Breast epithelium (tissue), 4 donors: ENCODE measurements at places on chromosomes 7 and 10.

GRCh38 chr7:7956531-7957128, 12.0 kb upstream of the GLCCI1 start:
- no peak for DNase-seq

DNA sequence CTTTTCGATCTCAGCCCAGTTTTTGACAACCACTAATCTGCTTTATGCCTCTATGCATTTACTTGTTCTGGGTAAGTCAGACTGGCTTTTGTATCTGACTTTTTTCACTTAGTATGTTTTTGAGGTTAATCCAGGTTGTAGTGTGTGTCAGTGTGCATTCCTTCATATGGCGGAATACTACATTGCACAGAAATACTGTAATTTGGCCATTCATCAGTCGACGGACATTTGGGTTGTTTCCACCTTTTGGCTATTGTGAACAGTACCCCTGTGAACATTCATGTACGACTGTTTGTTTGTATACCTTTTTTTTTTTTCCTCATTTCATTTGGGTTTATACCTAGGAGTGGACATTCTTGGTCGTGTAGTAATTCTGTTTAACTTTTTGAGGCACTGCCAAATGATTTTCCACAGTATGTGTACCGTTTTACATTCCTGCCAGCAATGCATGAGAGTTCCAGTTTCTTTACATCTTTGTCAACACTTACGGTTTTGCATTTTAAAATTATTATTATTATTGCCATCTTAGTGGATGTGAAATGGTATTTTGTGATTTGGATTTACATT, 57.4 kb downstream of the MKLN1 start:
- DNase-seq = no peak

DNA sequence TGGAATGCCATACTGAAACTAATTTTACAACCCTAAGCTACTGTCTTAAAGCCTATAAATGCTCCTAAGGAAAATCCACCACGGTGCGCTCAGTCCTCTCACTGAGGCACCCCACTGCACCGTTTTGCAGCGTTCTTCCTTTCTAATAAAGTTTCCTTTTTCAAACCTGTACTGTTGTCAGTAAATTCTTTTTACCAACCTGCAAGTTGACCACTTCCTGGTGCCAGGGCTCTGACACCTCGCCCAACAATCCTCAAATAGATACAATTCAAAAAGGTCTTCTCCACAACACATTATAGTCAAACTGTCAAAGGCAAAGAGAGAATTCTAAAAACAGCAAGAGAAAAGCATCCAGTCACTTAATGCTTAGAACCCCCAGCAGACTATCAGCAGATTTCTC, 42.8 kb downstream of the HERPUD2 start:
- DNase-seq = no peak

- DNase-seq = no peak
Measured at GRCh38 chr7:154953006-154953684, 49.8 kb downstream of the PAXIP1 start.

DNA sequence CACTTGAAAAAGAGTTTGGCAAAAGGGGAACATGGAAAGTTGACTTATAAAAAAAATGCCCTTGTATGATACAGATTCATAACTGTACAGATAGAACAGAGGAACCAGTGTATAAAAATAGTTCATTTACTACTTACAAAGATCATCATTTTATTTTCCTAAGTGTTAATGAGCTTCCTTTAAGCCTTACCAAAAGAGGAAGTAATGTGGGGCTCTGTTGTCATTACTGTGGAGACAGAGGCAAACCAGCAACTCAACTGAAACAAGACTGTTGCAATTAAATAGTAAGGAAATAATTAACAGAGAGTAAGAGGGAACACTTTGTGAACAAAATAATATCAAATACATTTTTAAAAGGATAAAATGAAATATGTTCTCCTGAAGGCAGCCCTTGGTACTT, 526.2 kb upstream of the ADARB2 start:
- DNase-seq = no peak

DNA sequence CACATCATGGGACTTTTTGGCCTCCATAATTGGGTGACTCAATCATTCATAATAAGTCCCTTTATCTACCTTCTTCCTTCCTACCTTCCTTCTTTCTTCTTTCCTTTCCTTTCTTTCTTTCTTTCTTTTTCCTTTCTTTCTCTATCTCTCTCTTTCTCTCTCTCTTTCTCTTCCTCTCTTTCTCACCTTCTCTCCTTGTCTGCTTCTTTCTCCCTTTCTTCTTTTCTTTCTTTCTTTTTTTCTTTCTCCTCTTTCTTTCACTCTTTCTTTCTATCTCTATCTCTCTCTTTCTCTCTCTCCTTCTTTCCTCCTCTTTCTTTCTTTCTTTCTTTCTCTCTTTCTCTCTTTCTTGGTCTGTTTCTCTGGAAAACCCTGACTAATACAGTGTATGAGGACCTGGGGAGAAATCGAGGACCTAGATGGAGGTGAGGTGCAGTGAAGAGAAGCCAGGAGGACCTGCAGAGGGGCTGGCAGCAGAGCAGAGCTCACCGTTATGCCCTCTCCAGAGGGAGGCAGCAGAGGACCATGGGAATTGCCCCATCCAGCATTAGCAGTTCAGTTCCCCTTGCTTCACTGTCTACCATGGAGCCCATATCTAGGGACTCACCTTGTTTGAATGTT, 52.7 kb upstream of the BTRC start:
- DNase-seq = no peak

GRCh38 chr7:44673771-44674170, 67.3 kb downstream of the OGDH start:
- no peak for DNase-seq

DNA sequence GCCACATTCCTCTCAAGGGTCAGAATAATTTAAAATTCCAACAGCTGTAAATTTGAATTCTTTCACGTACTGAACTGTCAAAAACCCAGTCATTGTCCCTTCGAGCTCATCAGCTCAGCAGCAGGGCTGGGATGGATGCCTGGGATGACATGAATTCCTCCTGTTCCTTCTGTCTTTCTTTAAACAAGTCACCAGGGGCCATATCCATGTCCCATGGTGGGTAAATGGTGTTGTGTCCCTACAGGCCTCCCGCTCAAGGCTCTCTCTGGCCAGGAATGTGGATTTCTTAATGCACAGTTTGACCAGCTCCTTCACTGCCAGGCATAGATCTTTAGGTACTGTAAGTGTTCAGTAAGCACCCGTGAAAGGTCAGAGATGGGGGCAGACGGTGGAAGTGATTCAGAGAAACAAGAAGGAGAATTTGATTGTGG, 13.8 kb upstream of the TECPR1 start:
- no peak for DNase-seq

- no peak for DNase-seq
Measured at GRCh38 chr10:105187243-105187642, 546.2 kb downstream of the SORCS3 start.

- peak; percentile 59 for DNase-seq
Measured at GRCh38 chr7:157355784-157356511, 19.1 kb downstream of the DNAJB6 start.

GRCh38 chr7:92955081-92955480, 118.7 kb upstream of the CDK6 start:
- no peak for DNase-seq
